ENCODE measurements at places on chromosomes 7 and 10. TPM values are rescaled to one million over a fixed set of nuclear protein-coding genes. Genes with fewer than 3 reads are reported as not detected.

The EPDR1 gene
- total RNA-seq, result 0.93 TPM

The GIMAP7 gene
- total RNA-seq, result 49.9 TPM

The AKAP9 gene
- 38.4 TPM for total RNA-seq

The FFAR4 gene
- total RNA-seq, result not detected
